Fibroblast of skin of back (primary cell): ENCODE measurements at places on chromosomes 5 and 9.

GRCh38 chr9:7523426-7524043 is 276.0 kb downstream of the DMAC1 start:
- no peak for DNase-seq

DNA sequence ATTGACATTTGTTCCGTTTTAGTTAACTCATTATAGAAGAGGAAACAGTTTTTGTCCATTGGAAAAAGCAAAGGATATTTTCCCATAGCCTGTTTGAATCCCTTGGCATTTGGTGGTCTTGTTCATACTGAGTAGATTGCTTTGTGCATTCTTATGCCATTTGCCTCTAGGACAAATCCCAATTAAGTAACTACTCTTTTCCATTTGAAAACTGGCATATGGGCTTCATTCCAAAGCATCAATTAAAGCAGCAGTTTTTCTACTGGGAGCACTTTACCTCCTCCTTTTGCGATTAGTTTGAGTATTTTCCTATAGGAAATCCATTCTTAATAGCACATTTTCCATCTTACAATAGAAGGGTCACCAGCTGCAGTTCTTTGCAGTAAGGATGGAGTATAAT is 31.2 kb downstream of the GPR21 start:
- peak; percentile 42 for DNase-seq

- DNase-seq, result peak; percentile 67
Observed at GRCh38 chr5:84301535-84301934, 83.1 kb downstream of the EDIL3 start.

DNA sequence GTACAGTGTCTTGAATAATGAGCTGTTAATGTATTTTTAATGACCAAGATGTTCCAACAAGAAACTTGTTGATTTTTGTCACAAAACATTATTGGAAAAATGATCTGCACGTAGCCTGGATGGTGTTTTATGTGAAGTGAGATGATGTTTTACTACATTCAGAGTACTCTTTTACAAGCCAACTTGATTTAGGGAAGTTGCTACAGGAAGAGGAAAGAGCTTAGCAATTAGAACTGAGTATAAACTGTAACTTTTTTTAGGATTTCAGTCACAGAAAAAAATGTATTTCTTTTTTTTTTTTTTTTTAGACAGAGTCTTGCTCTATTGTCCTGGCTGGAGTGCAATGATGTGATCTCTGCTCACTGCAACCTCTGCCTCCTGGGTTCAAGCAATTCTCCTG is 113.6 kb upstream of the ADRA1B start:
- no peak for DNase-seq

DNA sequence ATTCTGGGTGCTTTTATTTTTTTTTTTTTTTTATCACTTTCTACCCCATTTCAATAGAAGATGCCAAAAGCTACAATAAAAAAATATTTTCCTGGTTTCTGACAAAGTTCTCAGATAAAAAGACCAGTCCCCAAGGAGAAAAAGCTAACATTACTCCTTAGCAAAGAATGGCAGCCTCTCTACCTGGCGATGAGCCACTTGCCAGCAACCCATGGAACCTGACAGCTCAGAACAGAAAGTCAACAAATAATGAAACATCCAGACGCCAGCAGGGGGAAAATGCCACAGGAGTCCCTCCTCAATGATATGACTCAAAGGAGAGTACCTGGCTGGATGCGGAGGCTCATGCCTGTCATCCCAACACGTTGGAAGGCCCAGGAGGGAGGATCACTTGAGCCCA is 123.2 kb downstream of the MYO10 start:
- DNase-seq, result peak; percentile 87

DNA sequence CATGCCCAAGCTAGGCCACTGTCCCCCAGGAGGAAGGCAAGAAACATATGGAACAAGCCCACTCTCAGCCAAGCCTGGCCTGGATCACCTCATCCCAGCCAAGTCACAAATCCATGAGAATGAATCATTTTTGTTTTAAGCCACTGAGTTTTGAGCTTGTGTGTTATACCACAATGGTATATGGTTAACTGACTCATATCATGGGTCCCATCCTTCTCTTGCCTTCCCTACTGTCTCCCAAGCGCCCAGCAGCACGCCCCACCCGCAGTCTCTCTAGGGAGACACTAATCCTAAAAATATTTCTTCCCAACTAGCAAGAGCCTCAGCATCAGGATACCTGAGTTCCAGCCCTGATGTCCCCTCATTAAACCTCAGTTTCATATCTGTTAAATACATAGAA is 248.1 kb downstream of the CDK5RAP2 start:
- peak; percentile 25 for DNase-seq

DNA sequence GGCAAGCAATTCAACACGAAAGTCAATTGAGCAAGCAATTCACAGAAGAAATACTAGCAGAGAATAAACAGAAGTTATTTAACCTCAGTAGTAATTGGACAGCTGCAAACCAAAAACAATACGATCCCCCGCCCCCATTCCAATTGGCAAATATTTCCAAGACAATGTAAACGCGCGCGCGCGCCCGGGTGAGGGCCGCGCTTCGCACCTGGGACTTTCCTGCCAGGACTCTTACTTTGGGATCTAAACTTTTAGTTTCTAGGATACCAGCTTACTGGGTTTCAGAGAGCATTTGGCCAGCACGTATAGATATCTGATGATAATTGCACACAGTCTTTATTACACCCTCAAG is 8.6 kb downstream of the RUFY1 start:
- peak; percentile 34 for DNase-seq

DNA sequence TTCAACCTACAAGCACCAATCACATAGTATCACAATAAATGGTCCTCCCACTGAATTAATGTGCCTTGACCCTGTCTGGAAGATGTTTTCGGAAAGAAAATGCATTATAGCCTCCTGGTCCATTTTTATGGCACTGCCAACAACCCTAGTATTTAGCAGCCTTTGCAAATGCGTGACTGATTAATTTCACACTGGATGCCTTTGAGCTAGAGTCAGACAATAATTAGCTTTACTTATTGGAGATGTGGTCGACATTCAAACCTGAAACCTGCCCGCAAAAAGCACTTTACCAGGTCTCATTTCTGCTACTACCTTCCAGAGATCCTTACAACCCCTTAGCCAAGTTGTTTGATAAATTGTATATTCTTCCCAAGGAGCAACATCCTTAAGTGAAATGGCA is 119.3 kb upstream of the DPYSL3 start:
- no peak for DNase-seq

GRCh38 chr9:126561582-126561981 is 52.1 kb upstream of the LMX1B start:
- DNase-seq, result no peak

- DNase-seq, result no peak
Observed at GRCh38 chr9:78958892-78959291, 612.9 kb upstream of the TLE4 start.

DNA sequence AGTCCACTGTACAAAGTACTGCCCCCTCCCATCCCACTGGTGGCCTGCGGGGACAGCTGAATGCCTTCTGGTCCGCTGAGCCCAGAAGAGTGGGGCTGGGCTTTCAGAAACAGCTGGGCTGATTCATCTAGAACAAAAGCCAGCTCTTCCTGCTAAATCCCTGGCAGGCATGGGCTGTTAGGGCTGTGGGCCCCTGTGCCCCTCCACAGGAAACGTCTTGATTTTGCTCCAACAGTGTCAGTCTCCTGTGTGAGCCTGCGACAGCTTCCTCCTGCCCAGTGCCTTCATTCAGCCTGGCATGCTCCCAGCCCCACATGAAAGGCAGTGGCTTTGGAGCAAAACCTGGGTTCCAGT is 6.9 kb upstream of the GSN start:
- peak; percentile 60 for DNase-seq

DNA sequence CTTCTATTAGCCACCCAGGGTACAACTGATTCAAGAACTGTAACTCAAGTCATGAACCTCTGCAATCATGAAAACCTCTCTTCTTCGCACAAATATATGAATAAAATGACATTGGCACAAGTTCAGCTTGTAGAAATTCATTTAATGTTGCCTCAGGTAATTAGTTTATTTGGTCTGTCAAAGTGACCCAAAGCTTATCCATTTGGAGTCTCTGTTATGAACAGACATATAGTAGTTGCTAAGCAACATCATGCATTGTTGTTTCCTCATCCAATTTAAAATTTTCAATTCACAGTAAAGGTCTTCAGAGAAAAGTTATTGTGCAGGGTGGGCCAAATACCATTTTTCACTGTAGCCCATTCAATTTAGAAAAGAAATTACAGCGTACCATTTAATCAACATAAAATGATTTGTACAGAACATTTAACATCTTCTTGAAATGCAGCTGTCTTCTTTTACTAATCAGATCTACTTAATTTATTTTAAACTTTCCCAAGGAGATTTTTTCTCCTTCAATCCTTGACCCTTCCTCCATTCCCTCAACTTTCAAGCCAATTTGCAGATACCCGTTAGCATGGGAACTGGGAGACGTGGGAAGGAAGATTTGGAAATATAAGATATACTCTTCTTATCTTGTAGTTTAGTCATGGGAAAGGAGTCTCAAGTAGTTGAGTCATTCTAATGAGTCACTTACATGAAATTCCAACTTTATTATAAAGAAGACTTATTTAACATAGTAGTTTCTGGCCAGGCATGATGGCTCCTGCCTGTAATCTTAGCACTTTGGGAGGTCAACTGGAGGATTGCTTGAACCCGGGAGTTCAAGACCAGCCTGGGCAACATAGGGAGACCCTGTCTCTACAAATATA is 231.3 kb downstream of the ATPSCKMT start:
- peak; percentile 94 for DNase-seq

DNA sequence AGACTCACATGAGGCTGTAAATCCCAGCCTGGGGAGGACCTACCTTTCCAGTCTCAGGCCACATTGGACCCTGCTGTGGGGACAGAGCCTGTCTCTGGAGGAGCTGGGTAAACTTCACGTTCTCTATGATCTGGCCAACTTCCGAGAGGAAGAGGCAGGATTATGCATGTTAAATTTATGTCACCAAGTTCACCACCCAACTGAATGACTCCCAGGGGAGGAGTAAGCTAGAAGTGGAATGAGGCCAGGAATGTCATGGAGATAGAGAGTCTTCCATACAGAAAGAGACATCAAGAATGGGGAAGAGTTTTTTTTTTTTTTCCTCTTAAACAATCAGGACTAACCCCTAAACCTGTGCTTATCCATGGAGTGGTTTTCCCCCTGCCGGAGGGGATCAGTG is 90.3 kb upstream of the PALM2AKAP2 start:
- peak; percentile 53 for DNase-seq

DNA sequence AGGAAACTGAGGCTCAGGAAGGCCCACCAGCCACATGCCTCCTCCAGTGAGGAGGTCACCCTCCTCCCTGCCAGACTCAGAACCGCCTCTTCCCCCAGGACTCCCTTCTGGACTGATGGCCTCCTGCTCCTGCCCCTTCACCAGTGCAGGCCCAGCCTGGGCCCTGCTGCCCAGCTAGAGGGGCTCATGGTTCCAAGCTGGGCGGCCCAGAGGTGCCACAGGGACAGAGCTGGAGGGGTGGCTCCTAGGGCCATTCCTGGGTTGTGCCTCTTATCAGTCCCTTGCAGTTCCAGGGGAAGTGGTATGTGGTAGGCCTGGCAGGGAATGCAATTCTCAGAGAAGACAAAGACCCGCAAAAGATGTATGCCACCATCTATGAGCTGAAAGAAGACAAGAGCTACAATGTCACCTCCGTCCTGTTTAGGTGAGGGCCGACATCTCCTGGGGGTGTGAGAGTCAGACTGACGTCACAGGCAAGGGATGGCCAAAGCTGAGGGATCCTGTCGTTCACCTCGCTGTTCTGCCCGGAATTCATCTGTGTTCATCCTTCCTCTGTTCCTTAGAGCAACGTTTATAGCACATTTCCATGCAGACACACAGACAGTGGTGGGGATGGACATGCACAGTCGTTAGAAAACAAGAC is 819 bp downstream of the LCN2 start:
- DNase-seq, result no peak

DNA sequence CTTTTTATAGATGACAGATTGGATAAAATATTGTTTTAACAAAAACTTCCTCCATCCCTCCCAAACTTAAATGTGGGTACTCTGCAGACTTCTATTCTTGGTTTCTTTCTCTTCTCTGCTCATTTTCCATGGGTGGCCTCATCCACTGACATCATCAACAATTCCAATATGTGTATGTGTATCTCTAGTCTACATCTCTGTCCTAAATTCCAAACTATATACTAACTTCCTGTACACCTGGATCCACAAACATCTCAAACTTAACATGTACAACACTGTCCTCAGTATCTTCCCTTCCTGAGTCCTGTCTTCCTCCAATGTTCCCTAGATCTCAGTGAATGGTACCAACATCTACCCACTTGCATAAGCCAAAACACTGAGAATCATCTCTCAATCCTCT is 28.5 kb upstream of the CDK5RAP2 start:
- DNase-seq, result peak; percentile 12

- DNase-seq, result no peak
Observed at GRCh38 chr5:9951865-9952516, 297.7 kb downstream of the ATPSCKMT start.

- no peak for DNase-seq
Observed at GRCh38 chr9:130327781-130328348, 62.3 kb downstream of the HMCN2 start.

DNA sequence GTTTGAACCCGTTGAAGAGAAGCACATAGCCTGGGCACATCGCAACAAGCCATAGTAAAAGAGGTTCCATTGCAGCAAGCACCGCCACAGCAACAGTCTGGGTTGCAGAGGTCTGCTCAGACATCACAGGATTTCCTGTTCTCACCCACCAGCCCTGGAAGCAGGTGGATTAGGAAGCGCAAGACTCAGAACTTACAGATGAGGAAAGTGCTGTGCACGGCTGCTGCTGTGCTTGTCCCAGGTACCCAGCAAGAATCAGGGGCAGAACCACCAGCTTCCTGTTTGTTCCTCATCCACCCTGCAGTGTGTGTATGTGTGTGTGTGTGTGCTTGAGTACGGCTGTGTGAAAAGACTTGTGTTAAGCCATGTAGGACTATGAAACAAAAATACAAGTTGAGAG is 124.7 kb upstream of the IRX2 start:
- DNase-seq, result no peak

- DNase-seq, result peak; percentile 51
Observed at GRCh38 chr9:136564379-136564988, 18.6 kb upstream of the NOTCH1 start.

- no peak for DNase-seq
Observed at GRCh38 chr9:96048956-96049831, 173.7 kb downstream of the ERCC6L2 start.

DNA sequence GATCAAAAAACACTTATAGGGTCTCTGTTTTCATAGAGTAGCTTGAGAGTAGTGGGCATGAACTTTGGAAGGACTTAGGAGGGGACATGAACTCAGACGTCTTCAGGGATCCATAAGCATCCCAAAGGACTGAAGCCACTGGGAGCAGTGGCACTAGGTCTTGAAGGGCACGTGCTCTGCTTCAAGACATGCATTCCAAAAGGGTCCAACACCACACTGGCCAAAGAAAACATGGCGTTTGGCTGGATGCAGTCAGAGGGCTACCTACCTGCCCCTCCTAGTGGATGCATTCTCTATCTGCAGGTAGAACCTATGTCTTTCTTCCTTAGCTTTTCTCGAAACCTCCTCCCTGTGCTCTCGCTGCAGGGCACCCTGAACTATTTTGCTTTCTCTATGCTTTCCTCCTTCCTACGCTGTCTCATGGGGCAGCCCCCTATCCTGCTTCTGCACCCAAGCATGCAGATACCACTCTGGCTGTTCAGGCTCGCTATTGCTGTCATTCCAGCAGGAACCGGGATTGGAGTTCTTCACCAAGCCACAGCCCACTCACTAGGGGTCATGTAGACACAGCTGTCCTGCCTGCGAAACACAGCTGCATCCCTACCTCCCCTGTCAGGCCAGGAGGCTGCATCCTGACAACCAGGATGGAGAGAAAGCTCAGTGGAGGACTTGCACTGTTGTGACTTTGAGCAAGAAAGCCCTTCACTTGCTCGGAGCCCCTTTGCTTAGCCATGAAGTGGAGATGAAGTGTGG is 11.9 kb downstream of the FAM240B start:
- DNase-seq, result no peak

- no peak for DNase-seq
Observed at GRCh38 chr9:105663914-105664313, 1.7 kb downstream of the TAL2 start.
